ENCODE measurements at places on chromosomes 3 and 15. TPM values are rescaled to one million over a fixed set of nuclear protein-coding genes. Genes with fewer than 3 reads are reported as not detected.

DNA sequence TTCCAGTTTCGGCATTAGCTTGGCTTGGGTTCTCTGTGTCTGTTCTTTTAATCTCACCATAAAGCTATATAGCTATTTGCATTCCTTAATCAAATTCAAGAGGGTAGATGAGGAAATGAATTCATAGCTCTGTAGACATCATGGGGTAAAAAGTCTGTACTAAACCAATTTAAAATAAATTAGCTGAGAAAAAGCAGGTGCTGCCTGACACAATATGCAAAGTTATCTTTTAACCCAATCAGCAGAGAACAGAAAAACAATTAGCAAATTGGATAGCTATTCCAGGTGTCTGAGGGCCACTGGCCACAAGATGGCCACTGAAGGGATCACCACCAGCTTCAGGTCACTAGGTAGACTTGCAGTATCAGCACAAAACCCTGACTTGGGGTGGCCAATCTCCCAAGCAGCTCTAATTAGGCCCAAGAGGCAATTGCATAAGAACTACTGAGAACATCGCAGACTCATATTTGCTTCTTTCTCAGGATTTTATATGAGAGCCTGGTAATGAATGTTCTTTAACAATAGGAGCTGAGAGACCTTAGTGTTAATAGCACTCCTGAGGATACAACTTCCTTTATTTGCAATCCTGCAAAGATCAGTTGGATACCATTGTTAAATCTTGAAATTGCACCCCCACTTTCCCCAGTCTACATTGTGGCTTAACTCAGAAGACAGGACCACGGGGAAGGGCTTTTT is 494.3 kb downstream of the PDCD6IP start:
- no peak for DNase-seq

DNA sequence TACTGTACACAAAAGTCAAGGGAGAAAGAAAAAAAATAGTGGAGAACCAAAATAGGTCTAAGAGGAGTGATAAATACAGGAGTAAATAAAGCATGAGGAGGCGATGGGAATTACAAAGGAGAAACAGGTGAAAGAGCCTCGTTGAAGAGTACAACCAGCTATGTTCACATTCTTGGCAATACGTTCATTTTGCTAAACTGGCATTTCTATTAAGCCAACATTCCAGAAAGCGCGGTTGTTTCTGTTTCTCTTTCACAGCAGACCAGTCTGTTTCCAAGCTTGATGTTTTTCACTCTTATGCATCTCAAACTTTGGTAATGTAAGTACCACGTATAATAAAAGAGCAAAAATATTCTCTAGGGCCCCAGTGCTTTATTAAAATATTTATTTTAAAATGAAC is 74.5 kb downstream of the NSUN3 start:
- no peak for DNase-seq

- no peak for DNase-seq
Observed at GRCh38 chr3:94130690-94131089, 67.8 kb downstream of the NSUN3 start.

DNA sequence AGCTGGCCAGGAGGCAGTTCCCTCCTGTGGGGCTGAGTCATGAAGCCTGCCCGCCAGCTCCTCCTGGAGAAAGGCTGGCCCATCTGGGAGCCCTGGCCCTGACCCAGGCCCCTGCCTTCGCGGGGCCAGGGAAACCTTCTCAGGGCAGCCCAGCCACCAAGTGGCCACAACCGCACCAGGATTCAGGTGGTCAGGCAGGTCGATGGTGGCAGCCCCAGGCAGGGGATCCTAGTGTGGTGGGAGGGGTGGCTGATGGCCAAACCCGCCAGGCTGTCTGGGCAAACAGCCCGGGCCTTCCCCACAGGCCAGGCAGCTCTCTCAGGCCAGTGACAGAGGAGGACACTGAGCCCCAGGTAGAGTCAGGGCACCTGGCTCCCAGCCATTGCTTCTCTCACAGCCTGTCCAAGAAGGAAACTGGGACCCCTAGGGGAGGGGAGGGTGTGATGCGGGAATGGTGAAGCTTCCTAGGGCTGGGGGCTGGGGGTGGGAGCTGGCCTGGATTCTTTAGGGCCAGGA is 1.2 kb downstream of the TWF2 start:
- DNase-seq, result no peak

GRCh38 chr15:60656481-60656880 is 177.5 kb upstream of the ICE2 start:
- no peak for DNase-seq

DNA sequence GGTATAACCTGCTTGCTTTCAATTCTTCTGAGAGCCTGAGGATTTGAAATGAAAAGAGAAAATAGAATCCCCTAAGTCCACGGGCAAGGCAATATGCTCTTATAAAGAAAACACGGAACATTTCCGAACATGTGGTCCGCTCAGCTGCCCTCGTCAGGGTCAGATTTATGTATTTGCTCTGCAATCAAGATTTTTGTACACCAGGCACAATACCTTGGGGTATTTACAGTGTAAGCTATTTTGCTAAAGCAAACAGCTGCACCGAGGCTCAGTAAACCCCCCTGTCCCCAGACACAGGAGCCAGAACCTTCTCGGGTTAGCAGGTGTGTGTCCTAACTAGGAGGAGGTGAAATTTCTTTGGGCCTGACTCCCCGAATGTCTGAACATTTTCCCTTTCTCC is 155.8 kb upstream of the LRIG1 start:
- DNase-seq, result no peak

DNA sequence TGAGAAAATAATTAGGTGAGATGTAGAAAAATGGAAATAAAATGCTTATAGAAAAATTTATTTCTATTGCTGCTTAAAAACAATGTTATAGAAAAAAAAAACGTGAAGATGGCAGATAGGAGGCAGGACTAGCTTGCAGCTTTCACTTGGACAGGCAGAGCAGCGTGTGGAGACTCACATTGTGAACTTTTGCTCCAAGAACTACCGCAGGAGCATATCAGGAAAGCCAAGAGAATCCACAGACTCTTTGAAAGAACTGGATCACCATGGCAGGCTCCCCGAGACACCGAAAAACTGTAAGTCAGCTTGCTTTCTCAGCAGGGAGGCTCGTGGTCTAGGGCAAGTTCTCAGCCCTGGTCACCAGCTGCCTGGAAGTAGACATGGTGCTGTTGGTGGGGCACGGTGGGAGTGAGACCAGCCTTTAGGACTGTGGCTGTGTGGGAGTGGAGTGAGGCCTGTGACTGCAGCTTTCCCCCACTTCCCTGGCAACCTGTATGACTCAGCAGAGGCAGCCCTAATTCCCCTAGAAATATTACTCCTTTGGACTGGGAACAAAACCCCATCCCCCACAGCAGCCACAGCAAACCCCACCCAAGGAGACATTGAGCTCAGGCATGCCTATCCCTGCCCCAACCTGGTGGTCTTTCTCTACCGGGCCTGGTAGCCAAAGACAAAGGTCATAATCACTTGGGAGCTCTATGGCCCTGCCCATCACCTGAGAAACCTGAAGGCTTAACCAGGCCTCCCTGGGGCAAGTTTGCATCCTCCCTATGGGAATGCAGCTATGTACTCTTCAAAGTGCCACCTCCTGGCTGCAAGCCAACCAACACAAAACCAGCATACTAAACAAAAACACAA is 22.8 kb downstream of the STRIT1 start:
- DNase-seq, result no peak

Gene MAP3K13
- total RNA-seq, result 29.6 TPM

- no peak for DNase-seq
Observed at GRCh38 chr15:80240276-80240675, 11.7 kb downstream of the CTXND1 start.

DNA sequence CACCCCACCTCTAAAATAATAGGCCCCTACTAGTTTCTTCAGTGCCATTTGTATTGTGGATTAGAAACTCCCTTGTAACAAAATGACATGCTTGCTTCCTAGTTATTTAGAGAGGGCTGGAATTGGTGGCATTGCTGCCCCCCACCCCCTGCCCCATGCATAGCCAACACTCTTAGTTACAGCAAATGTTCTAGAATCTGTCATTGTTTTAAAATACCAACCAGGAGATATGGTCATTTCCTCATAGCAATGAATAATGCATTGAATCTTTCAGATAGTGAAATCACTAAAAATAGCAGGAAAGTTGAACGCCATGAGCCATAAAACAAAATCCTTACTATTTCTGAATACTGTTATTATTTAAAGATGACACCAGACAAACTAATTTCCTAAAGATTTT is 292.5 kb downstream of the ARPP21 start:
- DNase-seq, result no peak

GRCh38 chr3:146705225-146705624 is 100.1 kb upstream of the PLSCR5 start:
- no peak for DNase-seq

Gene SNURF
- 16.9 TPM for total RNA-seq

- no peak for DNase-seq
Observed at GRCh38 chr3:119596398-119596797, 1.3 kb upstream of the PLA1A start.

Gene SI
- total RNA-seq, result 2.0 TPM

GRCh38 chr3:97950360-97950759 is 21.9 kb downstream of the RIOX2 start:
- no peak for DNase-seq

Gene GPR149
- not detected for total RNA-seq

- no peak for DNase-seq
Observed at GRCh38 chr3:177610686-177611633, 413.7 kb upstream of the TBL1XR1 start.

Gene NTRK3
- not detected for total RNA-seq

GRCh38 chr3:130509008-130509407 is 8.0 kb upstream of the COL6A6 start:
- no peak for DNase-seq

DNA sequence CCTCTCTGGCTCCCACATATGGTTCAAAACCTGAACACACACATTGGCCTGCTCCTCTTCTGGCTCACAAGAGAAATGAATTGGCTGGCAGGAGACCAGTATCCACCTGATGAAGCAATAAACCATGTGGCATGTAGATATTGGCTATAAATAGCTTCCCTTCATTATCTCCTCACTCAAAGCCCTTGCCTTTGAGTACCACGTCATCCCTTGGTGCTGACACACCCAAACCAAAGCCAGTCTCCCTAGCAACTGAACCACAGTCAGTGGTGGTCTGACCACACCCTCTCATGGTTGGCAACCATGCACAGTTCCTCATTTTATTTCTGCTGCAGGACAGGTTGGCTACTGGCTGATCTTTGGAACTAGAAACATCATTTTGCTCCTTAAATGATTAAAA is 98.8 kb downstream of the ZNF621 start:
- no peak for DNase-seq

DNA sequence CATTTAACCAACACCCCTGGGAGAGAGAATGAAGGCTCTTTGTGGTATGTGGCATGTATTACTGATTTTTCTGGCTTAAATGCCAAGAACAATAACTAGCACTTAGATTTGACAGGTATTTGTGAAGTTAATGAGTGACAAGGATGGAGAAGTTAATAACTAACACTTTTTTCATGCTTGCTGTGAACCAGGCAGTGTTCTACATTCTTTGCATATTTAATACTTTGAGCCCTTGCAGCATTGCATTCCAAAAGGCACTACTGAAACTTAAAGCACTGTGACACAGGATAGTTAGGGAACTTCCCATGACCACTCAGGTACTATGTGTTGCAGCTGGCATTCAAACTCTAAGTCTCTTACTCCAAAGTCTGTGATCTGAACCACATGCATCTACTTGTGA is 650.6 kb downstream of the ZPLD1 start:
- no peak for DNase-seq

DNA sequence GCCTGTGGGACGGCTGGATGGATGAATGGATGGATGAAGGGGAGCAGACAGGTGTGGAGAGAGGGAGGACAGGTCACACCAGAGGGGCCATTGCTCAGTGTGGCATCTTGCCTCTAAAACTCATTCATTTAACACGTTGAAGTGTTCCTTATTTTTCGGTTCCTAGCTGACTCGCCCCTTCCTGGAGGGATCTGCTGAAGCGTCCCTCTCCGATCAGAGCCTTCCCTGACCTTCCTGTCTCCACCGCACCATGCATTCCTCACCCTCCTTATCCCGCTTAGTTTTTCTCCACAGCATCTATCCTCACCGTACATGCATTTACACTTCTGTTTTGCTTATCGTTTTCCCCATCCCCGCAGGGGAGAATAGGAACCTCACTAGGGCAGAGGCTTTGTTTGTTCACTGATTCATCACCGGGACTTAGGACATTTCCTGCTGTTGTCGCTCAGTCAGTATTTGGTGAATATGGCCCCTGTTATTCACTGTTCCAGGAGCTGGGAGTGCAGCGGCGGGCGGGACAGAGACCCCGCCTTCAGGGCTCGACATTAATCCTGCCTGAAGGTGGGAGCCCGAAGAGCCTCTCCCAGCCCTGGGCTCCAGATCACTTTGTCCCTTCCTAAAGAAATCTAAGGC is 32.0 kb downstream of the FOXL2 start:
- DNase-seq, result no peak

DNA sequence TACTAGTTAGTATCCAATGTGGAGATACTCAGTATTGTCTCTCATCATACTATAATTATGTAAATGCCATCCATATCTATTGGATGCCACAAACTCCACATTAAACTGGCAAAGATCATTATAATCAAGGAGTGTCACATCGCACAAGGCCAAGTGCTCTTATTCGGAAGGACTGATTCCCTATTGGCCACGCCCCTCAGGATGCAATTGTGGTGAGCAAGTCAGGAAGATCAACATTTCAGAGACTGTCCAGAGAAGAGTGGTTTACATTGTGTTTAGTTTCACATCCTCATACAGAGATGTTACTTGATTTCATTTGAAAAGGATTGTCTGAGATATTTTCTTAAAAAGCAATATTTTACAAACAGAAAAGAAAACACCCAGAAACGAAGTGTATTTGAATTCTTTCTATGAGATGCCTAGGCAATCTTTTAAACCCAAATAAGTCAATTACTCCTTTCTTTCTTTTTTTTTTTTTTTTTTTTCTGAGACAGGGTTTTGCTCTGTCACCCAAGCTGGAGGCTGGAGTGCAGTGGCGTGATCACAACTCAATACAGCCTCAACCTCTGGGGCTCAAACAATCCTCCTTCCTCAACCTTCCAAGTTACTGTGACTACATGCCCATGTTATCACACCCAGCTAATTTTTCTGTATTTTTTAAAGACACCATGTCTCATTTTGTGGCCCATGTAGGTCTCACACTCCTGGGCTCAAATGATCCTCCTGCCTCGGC is 369.1 kb downstream of the RBMS3 start:
- DNase-seq, result no peak

Gene GRK7
- total RNA-seq, result not detected

DNA sequence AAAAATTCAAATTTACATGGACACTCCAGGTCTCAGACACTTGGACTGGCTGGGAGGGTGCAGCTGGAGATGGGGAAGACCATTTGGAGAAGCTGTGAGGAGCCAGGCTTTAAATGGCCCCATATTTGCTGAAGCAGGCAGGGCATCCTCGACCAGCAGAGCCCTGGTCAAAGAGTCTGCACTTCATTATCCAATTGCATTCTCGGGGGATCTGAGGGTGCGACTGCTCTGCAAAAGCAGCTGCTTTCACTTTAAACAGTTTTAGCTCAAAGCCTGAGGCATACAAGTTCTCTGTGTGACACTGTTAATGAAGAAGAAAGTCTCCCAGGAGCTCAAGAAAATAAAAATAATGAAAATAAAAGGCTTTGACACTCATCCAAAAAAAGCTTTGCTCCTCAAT is 98.0 kb upstream of the SLC25A36 start:
- no peak for DNase-seq

Gene C2CD4A
- total RNA-seq, result 0.17 TPM
